ENCODE measurements at places on chromosomes 6 and 20.

- DNase-seq: no peak
These were observed 404.6 kb upstream of the IRAK1BP1 start for GRCh38 chr6:78462728-78463127.

DNA sequence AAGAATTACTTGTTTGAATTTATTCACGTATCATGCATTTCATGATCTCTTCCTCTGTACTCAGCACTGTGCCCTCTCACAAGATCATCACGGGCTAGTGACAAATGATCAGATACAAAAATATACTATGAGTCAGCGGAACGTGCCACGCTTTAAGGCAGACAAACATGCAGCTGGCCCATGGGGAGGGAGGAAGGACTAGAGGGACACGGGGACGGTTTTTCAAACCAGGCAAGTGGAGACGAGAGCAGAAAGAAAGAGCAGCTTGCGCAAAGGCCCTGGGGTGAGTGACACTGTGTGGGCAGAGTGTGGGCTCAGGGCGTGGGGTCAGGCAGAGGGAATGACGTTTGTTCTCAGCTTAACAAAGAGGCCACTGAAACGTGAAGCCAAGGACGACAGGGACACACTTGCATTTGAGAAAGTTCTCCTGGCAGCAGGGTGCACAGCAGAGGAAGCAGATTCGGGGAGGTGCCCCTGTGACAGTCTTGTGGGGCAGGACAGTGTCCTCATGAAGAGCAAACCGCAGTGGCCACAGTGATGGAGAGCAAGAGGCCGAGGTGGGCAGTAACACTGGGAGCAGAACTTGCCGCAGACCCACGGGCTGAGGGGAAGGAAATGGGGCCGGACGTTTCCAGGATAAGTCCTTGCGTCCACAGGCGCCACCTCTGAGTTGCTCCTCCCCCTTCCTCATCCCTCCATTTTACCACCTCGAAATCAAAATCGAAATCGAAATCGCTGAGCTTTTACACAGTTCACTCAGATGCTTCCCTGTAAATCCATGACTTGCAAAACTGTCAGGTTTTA lies 6.9 kb upstream of the RPS6KA2 start:
- no peak for DNase-seq

- no peak for DNase-seq
These were observed 102.8 kb downstream of the NRSN1 start for GRCh38 chr6:24228681-24229255.

DNA sequence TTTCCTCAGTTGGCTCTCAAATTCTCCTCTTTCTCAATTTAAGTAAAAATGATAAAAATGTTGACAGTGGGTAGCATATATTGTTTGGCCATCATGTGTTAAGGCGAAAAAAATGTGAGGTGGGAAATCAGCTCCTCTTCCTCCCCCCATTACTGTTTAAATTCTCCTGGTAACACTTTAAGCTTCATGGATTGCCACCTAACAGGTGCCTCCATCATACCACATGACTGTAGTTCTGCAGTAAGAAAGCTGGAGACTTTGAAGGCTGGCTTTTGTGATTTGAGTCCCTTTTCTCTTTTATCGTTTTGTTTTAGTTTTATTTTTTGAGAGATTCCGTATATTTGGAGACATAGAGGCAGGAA lies 1.2 kb downstream of the ZFAND3 start:
- DNase-seq: no peak

- DNase-seq: no peak
These were observed 61.1 kb upstream of the SLC22A16 start for GRCh38 chr6:110537208-110538123.

GRCh38 chr6:53915026-53915691 lies 120.4 kb downstream of the LRRC1 start:
- DNase-seq: no peak

GRCh38 chr6:77440206-77440976 lies 22.9 kb downstream of the HTR1B start:
- no peak for DNase-seq

- no peak for DNase-seq
These were observed 36.4 kb upstream of the KAT14 start for GRCh38 chr20:18101125-18101810.

GRCh38 chr20:3420211-3420707 lies 12.8 kb upstream of the DNAAF9 start:
- no peak for DNase-seq

DNA sequence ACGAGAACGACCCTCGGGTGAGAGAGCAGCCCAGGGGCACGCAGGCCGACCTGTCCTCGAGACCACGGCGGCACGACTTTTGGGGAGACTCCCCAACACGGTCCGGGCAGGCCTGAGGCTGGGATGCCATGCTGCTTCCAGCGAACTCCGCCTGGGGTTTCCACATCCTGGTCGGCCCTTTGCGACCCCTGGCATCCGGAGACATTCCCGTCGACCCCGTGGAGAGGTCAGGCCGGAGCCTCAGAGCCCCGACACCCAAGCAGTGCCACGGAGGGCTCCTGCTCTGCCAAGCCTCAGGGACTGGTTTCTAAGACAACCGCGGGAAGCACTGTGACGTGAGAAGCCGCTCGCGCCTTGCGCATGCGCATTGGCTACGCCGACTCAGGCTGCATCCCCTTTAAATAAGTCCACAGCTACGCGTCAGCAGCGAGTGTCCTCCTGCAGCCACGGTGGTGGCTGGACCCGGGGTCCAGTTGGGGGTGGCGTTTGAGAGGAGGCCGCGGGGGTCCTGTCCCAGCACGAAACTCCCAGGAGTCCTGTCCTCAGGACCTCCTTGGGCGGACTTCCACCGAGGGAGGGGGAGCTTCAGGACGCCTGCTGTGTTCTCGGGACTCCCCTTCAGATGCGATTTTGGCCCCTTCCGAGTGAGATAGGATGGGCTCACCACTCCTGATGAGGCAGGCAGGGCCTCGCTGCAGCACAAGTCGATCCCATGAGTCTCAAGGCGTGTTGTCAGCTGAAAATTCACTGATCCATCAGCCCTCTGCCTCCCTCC lies 1089.3 kb upstream of the DEFB115 start:
- DNase-seq: no peak

DNA sequence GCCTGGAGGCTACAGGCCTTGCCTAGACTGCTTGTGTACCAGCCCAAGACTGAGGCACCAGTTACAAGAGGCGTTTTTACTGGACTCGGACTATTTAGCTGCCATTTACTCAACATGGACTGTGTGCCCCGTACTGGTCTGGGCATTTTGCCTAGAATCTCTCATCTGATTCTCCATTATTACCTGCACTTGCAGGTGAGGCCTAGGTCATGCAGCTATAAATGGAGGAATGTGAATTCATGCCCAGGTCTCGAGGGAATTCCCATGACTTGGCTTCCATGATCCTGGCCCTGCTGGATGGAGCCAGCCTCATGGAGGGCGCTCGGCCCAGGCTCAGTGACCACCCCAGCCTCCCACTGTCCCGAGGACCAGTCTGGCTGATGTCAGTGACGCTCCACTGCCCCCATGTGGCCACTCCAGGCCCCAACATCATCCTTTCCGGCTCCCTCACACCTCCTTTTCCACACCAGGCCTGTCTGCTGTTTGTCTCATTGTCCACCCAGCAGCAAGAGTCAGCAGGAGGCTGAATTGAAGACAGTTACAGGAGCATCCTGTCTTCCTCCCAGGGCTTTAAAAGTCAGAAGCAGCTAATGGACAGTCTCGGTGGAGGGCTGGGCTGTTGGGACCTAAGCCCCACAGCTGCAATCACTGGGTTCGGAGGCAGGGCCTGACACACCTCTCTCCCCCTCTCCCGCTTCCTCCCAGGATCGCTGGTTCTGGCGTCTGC lies 8.7 kb downstream of the MMP24OS start:
- DNase-seq: no peak

DNA sequence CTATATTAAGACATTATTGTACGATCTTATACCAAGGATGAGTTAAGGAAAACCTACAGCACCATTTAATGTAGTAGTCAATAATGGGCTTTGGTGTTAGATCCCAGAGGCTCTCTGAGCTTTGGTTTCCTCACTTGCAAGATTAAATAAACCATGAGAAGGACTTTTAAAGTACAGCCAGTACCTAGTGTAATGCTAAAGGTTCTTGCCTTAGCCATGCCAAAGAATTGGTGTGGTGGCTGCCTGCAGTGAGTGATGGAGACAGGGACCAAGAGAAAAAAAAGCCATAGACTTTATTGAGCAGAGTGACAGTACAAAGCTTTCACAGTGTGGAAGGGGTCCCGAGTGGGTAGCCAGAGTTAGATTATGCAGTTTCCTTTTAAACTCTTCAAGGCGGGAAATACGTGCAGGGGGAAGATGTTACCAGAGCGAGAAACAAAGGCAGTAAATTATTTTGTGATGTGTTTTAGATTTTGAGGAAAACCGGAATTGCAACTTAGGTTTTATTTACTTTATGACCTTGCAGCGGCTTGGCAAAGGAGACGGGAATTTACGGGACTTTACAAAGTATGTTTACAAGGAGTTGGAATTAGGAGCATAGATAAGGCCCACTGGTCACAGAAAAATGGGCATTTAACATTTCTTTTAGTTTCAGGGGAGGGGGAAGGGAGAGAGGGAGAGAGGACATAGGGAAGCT lies 100.4 kb downstream of the MYO6 start:
- DNase-seq: no peak

DNA sequence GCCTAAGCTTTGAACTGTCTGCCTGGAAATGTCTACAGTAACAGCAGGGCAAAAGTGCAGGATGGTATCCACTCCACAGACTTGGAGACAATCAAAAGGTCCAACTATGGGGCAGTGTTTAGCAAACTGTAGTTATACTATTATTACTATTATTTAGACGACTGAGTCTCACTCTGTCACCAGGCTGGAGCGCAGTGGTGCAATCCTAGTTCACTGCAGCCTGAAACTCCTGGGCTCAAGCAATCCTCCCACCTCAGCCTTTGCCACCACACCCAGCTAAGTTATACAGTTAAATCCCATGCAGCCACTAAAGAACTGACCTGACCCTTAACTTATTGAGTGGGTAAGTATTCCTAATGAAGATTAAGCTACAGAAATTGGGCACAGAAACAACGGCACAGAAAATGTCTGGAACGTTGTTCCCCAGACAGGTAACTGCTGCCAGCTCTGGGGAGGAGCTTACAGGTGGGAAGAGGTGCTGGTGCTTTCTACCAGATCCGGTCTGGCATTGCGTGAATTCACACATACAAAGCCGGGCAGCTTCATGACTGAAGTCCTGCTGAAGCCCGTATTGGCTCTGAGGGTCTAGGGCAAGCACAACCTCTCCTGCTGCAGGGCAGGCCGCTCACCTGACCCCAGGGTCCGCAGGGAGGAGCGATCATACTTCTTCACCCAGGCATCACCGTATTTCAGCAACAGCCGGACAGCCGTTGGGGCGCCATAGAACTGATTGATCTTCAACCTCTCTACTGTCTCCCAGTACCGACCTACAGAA lies 27.0 kb upstream of the APMAP start:
- DNase-seq: no peak

DNA sequence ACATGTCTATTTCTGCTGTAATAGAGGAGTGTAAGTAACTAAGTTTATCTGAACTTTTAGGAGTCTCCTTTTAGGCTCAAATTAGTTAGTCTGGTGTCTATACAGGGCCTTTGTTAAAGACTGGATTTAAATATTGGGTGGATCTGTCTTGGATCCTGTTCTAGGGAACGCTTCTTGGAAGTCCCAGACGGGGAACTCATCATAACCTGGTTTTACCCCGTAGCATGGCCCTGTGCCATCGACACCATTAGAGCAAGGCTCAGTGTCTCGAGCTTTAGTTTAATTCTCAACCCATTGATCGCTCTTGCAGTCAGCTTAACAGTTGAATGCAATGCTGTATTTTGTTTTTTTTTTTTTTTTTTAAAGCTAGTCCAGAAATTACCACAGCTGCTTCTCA lies 89.9 kb downstream of the CARMIL1 start:
- DNase-seq: no peak

- DNase-seq: no peak
These were observed 39.9 kb upstream of the TAB2 start for GRCh38 chr6:149277621-149278020.

- DNase-seq: peak; percentile 14
These were observed 192.0 kb downstream of the PREX1 start for GRCh38 chr20:48635791-48636267.

DNA sequence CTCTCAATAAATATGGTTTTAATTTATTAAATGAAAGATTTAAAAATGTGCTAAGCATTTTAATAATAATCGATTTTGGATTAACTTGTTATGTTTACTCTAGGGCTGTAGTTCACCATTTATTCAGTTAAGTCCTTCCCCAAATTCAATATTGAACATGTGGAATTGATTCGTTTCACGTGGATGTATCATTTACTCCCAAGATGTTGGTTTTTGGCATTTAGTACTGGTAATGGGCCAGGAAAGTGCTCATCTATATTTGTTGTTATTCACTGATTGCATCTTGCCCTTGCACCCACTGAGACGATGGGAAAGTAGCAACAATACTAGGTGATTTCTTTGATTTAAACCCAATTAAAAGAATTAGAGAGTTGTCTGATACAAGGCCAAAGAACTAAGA lies 97.1 kb downstream of the ESR1 start:
- DNase-seq: no peak

GRCh38 chr20:2000285-2000684 lies 6.4 kb upstream of the PDYN start:
- no peak for DNase-seq

- no peak for DNase-seq
These were observed 32.3 kb downstream of the ELOVL2 start for GRCh38 chr6:11011787-11012234.

DNA sequence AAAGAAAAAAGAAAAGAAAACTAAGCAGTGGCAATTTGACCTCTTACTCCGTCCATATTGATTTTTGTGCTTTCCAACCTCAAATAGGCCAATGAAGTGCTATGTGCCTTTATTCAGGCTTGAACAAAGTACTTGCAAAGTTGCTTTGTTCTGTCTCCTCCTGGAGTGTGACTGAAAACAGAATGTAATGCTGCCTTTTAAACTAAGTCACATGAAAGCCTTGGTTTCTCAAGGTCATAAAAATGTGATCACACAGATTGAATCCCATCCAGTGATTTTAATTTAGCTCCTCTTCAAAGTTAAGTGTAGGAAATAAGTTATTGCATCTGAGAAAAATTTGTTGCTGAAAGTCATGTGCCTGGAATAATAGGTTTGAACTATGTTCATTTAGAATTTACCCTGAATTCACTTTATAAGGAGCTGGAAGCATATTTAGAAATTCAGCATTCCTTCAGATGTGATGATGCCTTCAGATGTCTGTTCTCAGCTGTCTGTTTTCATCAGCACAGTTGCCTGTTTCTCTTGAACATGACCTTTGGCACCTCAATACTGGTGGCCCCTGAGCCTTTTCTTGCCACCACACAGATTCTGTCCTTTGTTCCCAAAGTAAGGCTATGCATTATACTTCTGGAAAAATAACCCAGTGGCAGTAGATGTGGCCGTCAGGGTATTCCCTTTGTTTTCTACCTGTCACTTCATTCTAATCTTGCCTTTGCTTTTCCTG lies 48.8 kb downstream of the KIZ start:
- DNase-seq: no peak

DNA sequence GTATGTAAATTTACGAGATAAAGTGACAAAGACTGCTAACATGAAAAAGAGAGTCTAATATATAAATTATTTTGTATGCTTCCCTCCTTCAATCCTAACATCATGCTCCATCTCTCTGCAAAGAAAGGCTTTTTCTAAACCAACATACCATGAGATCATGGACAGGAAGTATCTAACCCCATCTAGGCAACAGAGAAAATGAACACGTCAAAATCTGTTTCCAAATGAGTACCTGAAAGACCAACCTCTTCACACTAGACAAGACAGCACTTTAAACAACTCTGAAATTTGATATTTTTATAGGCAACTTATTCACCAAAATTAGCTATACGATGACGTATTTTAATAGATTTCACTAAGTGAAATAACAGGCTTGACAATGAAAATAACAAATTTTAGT lies 54.6 kb downstream of the MAN1A1 start:
- no peak for DNase-seq
